ENCODE measurements at places on chromosomes 5 and 9.
A peak's percentile ranks its signal among the peaks of the same experiment; 100 is the strongest.

DNA sequence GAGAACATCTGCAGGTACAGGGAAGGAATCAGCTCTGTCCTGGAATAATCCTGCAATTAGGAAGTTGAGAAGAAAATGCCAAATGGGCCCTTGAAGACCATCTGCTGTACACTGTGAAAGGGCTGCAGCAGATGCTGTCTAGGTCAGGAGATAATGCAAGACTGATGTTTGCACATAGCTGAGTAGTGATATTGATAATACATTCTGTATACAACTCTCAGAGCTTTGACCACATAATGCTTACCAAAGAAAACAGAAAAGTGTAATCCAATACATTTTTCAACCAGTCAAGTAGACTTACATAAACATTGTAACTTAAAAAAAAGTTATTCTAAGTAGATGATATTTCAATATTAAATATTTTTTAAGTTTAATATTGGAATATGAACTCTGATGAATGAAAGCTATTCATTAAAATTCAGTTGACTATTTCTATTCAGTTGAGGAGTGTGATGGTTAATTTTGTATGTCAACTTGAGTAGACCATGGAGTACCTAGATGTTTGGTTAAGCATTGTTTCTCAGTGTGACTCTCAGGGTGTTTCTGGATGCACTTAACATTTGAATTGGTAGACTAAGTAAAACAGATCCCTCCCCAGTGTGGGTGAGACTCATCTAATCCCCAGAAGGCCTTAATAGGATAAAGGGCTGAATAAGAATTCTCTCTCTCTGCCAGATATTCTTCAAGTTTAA is 380.1 kb upstream of the PRR16 start:
- DNase-seq: no peak

DNA sequence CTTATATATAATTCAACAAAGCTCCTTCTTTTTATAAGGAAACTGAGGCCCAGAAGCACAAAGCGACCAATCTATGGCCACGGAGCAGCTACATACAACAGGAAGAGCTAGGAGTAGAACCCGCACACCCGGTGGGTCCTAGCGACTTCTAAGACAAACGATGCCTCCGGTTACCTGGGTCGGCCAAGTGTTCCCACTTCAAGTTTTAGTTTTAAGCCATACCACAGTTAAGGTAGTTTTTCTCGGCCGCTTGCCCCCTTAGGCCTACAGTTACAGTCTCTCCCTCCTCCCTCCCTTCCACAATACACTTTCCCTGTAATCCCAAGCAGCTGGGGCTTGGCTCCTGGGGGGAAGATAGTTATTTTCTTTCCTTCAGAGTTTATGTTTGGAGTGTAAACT is 533 bp downstream of the SREK1IP1 start:
- peak; percentile 10 for DNase-seq

GRCh38 chr5:163433271-163433670 is 4.1 kb upstream of the CCNG1 start:
- DNase-seq: no peak

DNA sequence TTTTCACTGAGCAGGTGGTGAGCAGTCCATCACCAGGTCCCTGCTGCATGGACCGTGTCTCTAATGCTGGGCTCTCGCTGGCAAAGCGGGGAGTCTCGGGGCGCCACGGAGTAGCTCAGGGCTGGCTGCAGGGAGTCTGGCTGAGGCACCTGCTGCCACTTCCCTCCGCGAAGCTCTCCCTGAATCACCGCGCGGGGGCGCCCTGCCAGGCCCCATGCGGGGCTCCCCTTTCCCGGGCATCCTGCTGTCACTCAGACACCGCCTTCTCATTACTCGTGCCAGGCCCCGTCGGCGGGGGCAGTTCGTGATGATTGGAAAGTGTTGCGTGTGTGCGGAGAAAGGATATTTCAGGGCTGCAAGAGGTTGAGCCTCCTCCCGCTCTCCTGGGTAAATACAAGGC is 335.8 kb downstream of the IRX2 start:
- no peak for DNase-seq

- peak; percentile 11 for DNase-seq
Observed at GRCh38 chr9:134738869-134739659, 97.5 kb downstream of the COL5A1 start.

DNA sequence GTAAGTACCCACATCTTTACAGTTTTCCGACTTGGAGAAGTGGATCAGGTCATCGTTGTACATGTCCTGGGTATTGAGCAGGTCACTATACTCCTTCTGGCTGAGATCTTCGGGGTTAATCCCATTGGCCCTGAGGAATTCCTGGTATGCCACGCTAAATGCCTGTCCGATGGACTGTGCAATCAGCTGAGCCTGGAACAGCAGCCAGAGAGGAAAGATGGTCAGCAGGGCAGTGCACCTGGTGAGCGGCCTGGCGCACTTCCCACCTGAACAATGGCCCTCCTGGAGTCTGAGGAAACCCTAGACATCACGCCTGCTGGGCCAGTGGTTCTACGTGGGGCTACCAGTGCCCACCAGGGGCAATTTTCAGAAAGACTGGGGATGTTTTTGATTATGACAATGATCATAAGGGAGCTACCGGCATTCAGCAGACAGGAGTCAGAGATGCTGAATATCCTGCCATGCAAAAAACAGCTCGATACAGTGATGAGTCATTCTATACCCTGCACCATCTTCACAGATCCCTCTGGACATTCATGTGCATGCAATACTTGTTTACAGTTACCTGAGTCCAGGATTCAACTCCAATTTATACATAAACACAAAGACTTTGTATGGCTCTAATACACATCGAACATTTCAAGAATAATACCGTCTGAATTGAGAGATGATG is 127.2 kb downstream of the ENTREP1 start:
- DNase-seq: no peak

DNA sequence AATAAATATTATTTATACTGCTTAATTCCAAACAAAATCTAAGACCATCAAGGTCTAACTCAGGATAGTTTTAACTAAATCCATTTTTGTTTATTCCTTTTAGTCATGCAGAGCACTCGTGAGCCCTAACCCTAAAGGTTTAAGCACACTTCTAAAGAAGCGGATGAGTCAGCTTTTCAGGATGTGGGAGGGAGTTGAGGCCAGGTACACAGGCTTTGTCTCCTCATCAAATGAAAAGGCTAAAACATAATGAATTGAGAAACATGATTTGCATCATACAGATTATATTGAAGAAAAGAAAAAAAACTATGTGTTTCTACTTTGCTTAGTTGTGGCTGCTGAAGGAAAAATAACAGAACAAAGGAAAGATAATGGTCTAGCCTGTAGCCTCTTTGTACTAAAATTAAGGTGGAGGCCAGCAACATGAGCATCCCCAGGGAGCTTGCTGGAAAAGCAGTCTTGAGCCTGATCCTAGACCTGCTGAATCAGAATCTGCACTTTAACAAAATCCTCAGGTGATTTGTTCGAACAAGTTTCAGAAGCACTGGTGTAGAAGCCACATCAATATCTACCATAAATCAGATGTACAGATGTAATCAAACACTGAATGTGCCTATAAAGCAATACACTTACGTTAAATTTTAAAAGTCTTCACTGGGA is 21.1 kb upstream of the ISCA1 start:
- DNase-seq: peak; percentile 81

- DNase-seq: no peak
Observed at GRCh38 chr5:124889486-124889825, 143.0 kb upstream of the ZNF608 start.

DNA sequence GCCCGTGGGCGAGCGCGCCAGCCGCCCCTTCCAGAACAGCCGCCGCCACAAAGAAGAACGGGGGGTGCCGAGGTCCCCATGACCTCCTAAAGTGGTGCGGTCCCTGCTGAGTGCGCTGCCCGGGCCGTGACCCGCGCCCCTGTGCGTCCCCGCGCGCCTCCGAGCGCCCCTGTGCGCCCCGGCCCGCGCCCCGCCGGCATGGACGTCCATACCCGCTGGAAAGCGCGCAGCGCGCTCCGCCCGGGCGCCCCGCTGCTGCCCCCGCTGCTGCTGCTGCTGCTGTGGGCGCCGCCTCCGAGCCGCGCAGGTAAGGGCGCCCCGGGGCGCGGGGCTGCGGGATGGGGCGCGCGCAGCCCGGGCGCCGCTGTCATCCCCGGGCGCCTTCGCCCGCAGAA is 384 bp downstream of the COL5A1 start:
- DNase-seq: no peak

- DNase-seq: no peak
Observed at GRCh38 chr9:8686516-8686915, 886.9 kb upstream of the DMAC1 start.

GRCh38 chr9:129627556-129628440 is 1.8 kb downstream of the NTMT1 start:
- DNase-seq: no peak

GRCh38 chr9:133238272-133238850 is 29.3 kb upstream of the OBP2B start:
- DNase-seq: peak; percentile 20

DNA sequence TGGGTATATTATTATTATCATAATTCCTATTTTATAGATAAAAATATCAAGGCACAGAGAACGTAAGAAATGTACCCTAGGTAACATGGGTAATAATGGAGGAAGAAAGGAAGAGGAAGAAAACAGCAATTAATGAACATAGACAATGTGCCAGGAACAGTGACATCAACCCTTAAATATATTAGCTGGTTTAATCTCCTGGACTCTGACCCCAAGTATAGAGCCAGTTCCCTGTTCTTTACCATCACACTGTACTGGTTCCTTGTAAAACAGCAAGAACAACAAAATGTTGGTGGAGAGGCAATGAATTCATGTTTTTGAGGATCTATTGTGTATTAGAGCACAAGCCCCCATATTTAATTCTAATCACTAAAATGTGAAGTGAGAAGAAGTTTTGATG is 192.1 kb downstream of the SMC2 start:
- no peak for DNase-seq

GRCh38 chr5:9009931-9010651 is 535.8 kb downstream of the SEMA5A start:
- no peak for DNase-seq
